ENCODE measurements at places on chromosomes 6 and 20.

DNA sequence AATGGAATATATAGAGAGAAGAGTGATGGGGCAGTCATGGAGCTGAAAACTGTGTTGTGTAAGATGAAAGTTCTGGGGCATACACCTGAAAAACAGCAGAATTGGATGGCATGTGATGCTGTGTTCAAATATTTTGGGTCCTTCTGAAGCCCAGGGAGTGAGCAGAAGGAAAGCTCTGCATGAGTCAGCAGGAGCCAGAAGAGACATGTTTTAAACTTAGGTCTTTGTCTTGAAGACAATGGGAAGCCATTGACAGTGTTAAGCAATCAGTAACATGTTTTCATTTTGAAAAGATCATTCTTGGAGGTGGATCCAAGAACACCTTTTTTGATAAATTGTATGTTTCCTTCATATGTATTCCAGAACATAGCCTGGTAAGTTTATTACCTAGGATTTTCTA lies 38.9 kb upstream of the MAFB start:
- no peak for DNase-seq

- no peak for DNase-seq
Measured at GRCh38 chr6:31336896-31337496, 20.0 kb downstream of the HLA-B start.

DNA sequence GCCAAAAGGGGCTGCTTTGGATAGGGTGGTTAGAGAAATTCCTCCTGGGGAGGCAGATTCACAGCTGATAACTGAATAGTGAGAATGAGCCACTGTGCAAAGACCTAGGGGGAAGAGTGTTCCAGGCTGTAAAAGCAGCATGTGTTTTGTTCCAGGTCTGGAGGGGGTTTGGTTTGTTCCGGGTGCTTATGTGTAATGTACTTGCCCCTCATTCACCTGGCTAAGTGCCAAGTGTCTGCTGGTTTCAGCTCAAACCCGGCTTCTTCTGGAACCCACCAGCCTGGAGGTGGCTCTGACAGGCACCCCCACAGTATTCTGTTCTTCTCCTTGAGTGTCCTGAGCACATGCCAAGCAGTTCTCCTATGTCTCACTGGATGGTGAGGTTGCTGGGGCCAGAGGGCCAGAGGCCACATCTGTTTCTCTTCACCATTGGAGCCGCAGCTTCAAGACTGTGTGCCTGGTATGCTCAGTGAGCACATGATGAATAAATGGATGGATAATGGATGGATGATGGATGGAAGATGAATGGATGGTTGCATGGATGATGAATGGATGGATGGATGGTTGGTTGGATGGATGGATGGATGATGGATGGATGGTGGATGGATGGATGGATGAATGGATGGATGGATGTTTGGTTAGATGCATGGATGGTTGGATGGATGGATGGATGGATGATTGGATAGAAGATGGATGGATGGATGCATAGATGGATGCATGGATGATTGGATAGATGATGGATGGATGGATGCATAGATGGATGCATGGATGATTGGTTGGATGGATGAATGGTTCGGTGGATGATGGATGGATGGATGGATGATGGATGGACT lies 227.6 kb downstream of the BMP7 start:
- DNase-seq: no peak

- no peak for DNase-seq
Measured at GRCh38 chr6:64290867-64291266, 655.3 kb downstream of the PHF3 start.

GRCh38 chr20:58251979-58252591 lies 23.6 kb upstream of the ANKRD60 start:
- DNase-seq: no peak

DNA sequence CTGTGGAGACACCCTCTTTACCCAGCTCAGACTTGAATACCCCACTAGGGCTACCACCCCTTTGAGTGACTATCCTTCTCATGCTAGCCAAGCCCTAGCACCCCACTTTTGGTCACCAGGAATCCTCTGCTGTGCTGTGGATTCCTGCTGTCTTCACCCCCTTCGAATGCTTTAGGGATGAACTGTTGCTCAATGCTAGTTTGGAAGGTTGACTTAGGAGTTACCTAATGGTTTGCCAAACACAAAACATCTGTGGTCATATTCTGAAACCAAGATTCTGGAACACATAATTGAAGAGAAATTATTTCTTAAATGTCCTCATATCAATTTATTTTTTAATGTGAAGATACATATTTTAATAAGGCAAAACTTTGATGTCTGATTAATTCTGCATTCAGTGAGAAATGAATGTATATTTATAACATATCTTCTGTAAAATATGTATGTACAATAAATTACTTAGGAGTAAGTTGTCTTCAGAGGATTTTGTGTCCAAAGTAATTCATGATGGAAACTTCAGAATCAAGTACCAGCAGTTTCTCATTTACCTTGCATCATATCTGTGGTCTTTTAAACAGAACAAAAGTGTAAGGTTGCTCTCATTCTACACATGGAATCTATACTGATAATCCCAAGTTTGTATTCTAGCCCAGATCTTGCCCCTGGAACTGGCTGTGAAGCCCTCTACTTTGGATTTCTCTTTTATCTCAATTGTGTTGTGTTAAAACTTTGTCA lies 46.9 kb downstream of the TMEM200A start:
- no peak for DNase-seq

DNA sequence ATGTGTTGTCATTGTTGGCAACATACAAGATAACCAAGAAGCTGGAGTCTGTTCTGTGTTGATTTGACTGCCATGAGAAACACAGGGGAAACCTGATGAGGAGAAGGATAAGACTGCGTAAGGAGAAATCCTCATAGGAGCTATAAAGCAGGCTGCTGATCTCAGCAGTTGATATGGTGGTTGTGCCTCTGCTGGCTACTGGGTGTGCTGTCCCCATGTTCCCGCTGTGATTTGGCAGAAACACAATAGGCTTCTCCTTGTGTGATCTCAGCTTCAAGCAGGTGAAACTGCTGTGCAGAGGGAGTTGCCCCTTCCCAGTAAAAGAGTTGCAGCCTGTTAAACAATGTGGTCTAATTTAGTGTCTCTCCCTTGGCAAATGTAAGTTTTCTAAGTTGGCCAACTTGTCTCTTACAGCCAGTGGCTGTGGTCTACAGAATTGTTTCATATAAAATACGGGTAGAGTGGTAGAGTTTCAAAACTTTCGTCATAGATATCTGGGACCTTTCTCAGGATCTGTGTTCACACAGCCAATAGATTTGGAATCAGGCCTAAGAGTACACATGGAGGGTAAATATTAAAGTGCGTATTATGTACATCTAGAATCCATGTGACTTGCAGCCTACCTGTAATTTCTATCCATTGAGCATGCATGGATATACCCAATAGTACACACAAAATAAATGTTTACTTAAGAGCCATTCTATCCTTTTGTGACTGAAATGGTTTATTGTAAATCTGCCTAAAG lies 78.4 kb downstream of the RNF144B start:
- no peak for DNase-seq

- DNase-seq: no peak
Measured at GRCh38 chr6:106870069-106870468, 104.5 kb downstream of the CD24 start.
